CD4-positive, alpha-beta T cell treated with Interleukin-15 for 4 hours (primary cell): ENCODE measurements at places on chromosomes 1 and 21.

GRCh38 chr1:155591770-155592169 lies 18.2 kb upstream of the MSTO1 start:
- DNase-seq, result peak; percentile 70

- DNase-seq, result no peak
Observed at GRCh38 chr1:93440706-93441105, 7.2 kb upstream of the FNBP1L start.

DNA sequence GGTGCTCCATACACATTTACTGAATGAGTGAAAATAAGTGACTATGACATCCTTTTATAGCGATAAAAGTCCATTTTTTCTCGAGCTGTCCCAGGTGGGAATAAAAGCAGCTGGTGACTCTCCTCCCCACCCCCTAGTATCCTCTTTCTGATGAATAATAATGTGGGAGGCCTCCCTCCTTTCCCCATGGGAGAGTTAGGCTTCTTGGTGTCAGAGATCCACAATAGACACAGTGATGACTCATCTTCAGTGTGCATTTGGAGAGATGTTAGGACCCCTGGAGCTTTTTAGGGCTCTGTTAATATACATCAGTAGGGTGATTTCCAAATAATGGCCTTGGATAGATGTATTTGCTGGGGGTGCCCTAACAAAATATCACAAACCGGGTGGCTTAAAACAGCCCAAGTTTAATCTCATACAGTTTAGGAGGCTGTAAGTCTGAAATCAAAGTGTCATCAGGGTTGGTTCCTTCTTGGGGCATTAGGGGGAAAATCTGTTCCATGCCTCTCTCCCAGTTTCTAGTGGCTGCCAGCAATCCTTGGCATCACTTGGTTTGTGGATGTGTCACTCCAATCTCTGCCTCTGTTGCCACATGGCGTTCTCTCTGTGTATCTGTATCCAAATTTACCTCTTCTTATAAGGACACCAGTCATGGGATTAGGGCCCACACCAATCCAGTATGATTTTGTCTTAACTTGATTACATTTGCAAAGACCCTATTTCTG lies 4.4 kb upstream of the PHC2 start:
- DNase-seq, result no peak

DNA sequence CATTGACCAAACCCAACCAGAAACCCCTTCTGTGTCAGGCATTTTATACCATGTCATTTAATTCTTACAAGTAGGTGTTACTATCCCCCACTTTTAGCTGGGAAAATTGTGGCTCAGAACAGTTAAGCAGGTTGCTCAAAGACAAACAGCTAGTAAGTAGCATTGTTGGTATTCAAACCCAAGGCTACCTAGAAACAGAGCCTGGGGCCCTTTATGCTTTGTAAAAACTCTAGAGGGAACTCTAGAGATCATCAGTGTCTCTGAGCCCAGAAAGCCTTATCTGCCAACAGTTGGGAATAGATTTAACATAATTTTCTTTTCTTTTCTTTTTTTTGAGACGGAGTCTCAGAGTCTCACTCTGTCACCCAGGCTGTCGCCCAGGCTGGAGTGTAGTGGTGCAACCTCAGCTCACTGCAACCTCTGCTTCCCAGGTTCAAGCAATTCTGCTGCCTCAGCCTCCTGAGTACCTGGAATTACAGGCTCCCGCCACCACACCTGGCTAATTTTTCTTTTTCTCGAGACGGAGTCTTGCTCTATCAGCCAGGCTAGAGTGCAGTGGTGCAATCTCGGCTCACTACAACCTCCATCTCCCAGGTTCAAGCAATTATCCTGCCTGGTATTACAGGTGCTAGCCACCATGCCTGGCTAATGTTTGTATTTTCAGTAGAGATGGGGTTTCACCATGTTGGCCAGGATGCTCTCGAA lies 48.5 kb upstream of the OSBPL9 start:
- DNase-seq, result no peak

GRCh38 chr21:25420831-25421230 lies 186.4 kb downstream of the MRPL39 start:
- DNase-seq, result no peak

- DNase-seq, result no peak
Observed at GRCh38 chr1:238652346-238652968, 733.9 kb upstream of the CHRM3 start.

- no peak for DNase-seq
Observed at GRCh38 chr1:78210175-78210574, 164.4 kb downstream of the GIPC2 start.

- DNase-seq, result no peak
Observed at GRCh38 chr1:172376431-172376830, 44.1 kb upstream of the C1orf105 start.

- DNase-seq, result no peak
Observed at GRCh38 chr21:43681650-43682049, 22.3 kb downstream of the RRP1B start.

DNA sequence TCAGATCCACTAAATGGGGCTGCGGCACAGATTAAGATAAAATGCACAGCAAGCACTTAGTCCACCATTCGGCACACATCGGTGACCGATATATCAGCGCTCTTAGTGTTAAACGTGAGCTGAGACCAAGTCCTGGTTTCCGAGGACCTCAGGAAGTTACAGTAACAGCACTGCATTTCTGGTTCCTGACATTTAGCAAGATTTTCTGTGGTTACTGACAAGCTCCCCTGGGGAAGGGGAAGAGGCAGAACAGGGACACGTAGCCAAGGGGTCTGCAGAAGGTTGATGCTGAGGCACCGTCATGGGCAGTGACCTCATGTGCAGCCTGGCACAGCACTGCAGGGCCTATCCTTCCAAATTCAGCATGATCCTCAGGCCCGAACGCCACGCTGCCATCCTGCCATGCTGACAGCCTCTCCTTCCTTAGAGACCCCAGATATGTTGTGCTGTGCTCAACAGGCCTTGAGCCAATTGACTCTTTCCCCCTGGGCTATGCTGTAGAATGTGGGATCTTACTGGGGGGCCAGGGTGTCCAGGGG lies 13.4 kb upstream of the PEF1 start:
- no peak for DNase-seq

DNA sequence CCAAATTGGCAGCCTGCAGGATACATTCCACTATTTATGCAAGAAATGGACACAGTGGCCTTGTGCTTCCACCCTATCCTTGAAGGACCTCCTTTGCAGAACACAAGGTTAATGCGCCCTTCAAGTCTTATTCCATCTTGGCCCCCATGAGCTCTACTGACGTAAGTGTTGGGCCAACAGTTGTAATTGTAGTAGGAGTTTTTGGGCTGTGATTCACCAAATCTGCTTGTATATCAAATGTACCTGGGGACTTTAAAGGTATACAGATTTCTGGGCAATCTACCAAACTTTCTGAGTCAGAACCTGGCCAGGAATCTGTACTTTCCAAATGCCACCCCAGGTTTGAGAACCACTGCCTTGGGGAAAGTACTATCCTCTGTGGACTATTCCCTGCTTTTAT lies 100.9 kb upstream of the MARK1 start:
- no peak for DNase-seq

GRCh38 chr21:23578027-23578426 lies 2029.3 kb downstream of the MRPL39 start:
- DNase-seq, result no peak

- DNase-seq, result no peak
Observed at GRCh38 chr1:206002160-206002559, 1.0 kb downstream of the RAB7B start.

GRCh38 chr1:21496886-21497285 lies 12.3 kb upstream of the ALPL start:
- no peak for DNase-seq

- DNase-seq, result peak; percentile 32
Observed at GRCh38 chr21:35529171-35529863, 480.2 kb upstream of the RUNX1 start.

DNA sequence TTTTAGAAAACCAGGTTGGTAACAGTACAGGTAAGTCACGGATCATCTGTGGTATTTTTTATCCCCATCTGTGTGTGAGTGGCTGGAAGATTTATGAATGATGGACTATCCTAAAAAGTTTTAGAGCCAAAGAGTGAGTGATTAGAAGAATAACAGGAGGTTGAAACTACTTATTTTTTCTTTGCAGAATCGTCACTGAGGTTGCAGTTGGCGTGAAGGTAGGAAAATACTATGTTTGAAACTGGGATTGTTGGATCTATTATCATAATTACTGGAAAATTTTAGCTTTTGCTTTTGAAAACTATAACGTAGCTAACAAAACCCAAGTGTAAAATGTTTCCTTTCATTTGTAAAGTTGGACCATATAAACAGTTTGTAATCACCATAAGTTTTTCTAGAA lies 1.8 kb downstream of the PTBP2 start:
- DNase-seq, result no peak

DNA sequence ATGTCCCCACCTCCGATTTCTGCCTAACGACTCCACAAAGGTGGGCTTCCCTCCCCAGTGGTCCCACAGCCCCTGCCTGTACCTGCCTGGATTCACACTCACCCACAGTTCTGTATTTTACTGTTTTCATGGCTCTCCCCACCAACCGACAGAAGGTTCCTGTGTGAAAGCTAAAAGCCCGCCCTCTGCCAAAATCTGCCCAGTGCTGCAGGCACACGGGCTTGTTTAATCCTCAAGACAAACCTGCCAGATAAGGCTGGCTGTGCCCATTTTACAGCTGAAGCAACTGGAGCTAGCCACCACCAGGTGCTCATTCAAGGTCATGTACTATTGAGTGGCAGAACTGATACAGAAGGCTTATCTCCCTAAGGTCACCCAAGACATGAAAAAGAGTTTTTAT lies 114.5 kb downstream of the HIVEP3 start:
- peak; percentile 39 for DNase-seq

DNA sequence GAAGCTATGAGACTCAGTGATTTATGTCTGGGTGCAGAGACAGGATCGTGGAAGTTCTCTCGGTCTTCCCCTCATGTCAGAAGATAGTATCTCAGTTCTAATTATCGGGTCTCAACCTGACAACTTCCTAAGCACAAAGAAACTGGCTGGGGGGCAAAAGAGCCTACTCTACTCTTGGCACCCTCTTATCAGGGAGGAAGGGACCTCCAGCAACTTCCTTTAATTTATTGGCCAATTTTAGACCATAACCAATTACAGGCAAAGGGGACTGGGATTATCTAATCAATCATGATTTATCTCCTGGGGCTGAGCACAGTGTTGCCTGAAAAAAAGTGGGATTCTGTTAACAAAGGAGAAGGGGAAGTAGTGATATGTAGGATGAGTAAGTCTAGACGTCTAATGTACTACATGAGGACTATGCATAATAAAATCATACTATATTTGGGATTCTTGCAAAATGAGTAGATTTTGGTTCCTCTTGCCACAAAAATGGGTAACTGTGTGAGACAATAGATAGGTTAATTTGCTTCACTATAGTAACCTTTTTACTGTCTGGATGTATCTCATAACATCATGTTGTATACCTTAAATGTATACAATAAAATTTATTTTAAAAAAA lies 98.8 kb downstream of the ZFYVE9 start:
- no peak for DNase-seq

- no peak for DNase-seq
Observed at GRCh38 chr1:170354246-170354645, 177.7 kb upstream of the GORAB start.

DNA sequence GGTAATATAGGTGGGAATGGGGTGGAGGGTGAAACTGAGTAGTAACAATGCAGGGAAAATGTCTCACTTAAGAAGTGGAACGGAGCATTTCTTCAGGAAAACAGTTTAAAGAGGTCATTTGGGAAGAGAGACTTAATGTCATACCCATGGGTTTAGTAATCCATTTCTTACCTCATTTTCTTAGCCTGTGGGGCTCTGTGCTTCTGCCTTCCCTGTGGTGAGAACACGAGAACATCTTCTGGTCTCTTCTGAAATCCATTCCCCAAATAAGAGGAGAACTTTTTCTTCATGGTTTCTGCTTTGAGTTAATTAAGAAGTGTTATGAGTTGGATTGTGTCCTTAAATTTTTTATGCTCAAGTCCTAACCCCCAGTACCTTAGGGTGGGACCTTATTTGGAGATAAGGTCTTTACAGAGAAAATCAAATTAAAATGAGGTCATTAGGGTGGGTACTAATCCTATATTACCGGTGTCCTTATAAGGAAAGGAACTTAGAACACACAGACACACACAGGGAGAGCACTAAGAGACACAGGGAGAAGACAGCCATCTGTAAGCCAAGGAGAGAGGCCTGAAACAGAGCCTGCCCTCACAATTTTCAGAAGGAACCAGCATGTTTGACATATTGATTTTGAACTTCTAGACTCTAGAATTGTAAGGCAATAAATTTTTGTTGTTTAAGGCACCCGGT lies 5.4 kb downstream of the CCDC190 start:
- no peak for DNase-seq

GRCh38 chr21:27756191-27756590 lies 789.3 kb upstream of the ADAMTS5 start:
- DNase-seq, result no peak

DNA sequence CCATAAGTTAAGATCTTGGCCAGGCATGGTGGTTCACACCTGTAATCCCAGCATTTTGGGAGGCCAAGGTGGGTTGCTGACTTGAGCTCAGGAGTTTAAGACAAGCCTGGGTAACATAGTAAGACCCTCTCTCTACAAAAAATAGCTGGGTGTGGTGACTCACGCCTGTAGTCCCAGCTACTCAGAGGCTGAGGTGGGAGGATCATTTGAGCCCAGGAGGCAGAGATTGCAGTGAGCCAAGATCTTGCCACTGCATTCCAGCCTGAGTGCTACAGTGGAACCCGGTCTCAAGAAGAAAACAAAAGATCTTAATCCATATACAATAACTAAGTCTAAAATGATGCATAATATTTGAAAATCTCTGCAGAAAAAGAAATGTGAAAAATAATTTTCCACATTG lies 165.5 kb upstream of the NR5A2 start:
- no peak for DNase-seq

GRCh38 chr1:224459966-224460365 lies 25.4 kb upstream of the WDR26 start:
- no peak for DNase-seq

DNA sequence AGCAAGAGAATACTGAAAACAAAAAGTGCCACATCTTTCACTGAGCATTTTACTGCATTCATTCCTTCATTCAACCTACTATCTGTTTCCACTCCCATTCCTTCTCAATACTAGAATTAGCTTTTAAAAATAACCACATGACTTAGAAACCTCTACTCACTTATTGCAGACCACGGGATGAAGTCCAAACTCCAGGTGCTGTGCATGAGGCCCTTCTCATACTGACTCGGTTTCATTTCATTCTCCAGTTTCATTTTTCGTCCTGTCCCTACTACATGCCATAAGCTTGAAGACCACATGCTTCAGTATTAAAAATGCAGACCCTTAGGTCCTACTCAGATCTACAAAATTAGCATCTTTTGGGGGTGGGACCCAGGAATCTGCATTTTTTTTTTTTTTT lies 2.3 kb upstream of the BACH1 start:
- DNase-seq, result no peak
